Activated T-cell treated with anti-CD3 and anti-CD28 coated beads for 1 hour (primary cell): ENCODE measurements at places on chromosomes 16 and 17.

DNA sequence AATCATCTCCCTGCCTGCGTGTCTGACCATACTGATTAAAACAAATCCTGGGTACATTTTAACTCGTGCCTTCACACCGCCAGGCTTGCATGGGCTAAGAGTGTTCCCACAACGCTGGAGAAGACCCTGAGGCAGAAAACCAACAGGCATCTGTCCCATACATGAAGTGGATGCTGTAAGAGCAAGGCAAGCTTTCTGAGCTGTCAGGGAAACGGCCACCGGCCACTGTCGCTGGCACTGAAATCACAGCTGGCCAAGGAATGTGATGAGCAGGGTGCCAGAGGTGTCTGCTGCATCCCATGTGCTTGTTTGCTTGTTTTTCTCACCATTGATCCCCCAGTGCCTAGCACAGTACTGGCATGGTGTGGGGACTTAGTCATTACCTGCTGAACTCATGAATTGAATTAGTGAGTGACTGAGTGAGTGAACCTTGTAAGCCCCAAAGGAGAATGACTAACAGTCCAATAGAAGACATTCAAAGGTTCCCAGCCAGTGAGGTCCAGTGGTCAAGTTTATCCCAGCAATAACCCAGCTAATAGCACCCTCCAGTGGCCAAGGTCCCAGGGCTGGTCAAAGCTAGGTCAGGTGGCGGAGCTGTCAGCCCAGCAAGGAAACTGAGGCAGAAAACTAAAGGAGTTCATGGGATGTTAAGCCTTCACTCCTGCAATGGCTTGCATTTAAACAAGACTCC, 92.7 kb upstream of the CDH5 start:
- no peak for DNase-seq

GRCh38 chr17:63306855-63307254, 139.3 kb downstream of the CYB561 start:
- DNase-seq, result no peak

DNA sequence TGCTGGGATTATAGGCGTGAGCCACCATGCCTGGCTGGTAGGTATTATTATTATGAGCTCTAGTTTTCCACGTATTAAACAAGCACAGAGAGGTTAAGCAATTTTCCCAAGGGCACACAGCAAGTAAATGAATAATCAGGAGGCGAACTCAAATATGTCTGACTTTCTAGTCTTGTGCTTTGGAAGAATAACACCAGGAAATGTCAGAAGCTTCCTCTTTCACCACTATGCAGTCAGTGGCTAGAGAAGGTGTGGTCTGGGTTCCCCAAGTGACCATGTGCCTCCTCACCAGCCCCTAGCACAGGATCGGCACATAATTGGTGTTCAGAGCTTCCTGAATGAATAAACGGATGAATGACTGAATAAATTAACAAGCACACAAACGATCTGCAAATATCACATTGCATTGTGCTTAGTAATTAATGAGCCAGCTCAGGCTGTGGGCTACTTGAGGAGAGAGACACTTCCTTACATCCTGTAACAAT, 21.6 kb upstream of the SCNN1B start:
- DNase-seq, result no peak

DNA sequence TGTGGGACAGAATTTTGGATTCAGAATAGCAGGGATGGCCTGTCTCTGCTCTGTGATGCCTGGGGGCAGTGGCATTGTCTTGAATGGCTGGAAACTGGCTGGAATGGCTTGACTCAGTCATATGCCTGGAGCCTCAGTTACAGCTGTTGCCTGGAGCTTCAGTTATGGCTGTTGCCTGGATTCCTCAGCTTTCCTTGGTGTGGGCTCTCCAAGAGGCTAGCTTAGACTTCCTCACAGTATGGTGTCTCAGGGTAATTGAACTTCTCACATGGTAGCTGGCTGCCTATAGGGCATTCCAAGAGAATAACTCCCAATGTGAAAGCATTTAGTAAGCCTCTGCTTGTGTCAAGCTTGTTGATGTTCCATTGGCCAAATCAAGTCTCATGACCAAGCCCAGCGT, 21.1 kb downstream of the KRT23 start:
- DNase-seq, result no peak
